ENCODE measurements at places on chromosomes 11 and 22. TPM values are rescaled to one million over a fixed set of nuclear protein-coding genes. Genes with fewer than 3 reads are reported as not detected.

GRCh38 chr11:75809991-75810390 is 5.0 kb upstream of the UVRAG start:
- no peak for DNase-seq
- no peaks in the 10 kb centered on the region for H3K36me3 ChIP-seq

DNA sequence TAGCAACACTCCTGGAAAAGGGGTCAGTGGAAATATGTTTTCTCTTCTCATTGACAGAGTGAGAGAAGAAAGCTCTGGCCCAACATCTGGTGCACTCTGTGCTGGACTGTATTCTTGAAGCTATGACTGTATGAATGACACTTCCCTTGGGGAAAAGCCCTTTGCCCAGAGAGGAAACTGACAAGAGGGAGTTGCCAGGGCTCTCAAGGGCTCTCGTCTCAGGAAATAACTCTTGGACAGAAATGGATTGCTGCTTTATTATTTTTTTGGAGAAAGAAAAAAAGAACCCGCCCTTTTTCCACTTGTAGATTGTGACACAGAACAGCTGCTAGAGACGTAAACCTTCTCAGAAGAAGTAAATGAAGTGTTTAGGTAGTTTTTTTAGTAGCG is 11.4 kb downstream of the ETS1 start:
- DNase-seq, result peak; percentile 82
- H3K4me3 ChIP-seq, result no peak overlapping the region
- no peaks in the 10 kb centered on the region for H3K27me3 ChIP-seq

Gene TMPRSS6
- not detected for total RNA-seq

GRCh38 chr11:22199243-22199642 is 6.4 kb downstream of the ANO5 start:
- DNase-seq, result no peak
- peaks cover 3% of the 10 kb centered on the region for H3K27me3 ChIP-seq

Gene TNNT3
- 34.6 TPM for total RNA-seq

GRCh38 chr11:10844796-10845195 is 13.1 kb downstream of the ZBED5 start:
- no peak for DNase-seq
- no peak overlapping the region for H3K4me3 ChIP-seq
- peak overlapping the region; percentile 5 for H3K27ac ChIP-seq
- no peaks in the 10 kb centered on the region for H3K4me1 ChIP-seq

Gene FTH1
- 4,360 TPM for total RNA-seq

DNA sequence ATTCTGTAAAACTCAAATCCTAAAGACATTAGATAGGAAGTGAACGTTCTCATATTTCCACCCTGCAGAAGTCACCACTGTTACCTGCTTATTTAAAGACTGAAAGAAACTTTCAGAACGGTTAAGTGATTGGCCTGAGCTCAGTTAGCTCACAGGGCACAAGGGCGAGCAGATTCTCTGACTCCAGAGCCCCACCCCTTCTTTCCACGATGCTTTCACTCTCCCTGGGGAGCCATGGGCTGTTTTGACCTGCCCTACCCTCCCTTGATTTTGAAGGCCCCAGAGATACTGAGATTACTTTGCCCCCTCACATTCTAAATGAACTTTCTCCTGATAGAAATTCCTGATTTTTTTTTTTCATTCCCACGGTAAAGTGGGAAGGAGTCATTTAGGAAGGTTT is 33.9 kb downstream of the ARHGAP1 start:
- peak overlapping the region; percentile 77 for H3K27ac ChIP-seq
- peak; percentile 57 for DNase-seq
- H3K4me1 ChIP-seq, result peaks cover 44% of the 10 kb centered on the region

Gene SSTR3
- total RNA-seq, result not detected

DNA sequence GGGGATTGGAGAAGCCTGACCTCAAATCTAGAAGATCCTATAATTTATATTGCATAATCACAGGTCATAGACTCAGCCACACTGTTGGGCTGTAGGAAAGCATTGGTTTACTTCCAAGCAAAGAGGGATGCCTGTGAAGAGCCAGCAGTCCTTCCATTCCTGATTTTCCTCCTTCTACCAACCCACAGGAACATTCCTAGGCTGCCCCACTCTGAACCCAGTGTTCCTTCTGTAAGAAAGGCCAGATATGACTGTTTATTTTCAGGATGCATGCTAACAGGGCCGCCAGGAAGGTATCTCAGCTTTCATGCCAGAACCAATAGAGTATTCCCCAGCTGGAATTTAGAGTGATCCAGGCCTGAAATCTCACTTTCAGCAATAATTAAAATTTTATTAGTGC is 197.1 kb downstream of the ETS1 start:
- DNase-seq, result no peak
- no peaks in the 10 kb centered on the region for H3K27me3 ChIP-seq
- no peaks in the 10 kb centered on the region for H3K36me3 ChIP-seq
- H3K27ac ChIP-seq, result no peak overlapping the region

GRCh38 chr22:19798891-19799293 is 38.3 kb downstream of the TBX1 start:
- H3K27ac ChIP-seq, result no peak overlapping the region
- no peak for DNase-seq
- H3K27me3 ChIP-seq, result no peaks in the 10 kb centered on the region
- H3K4me1 ChIP-seq, result no peaks in the 10 kb centered on the region
- no peaks in the 10 kb centered on the region for H3K36me3 ChIP-seq
- no peak overlapping the region for H3K4me3 ChIP-seq

DNA sequence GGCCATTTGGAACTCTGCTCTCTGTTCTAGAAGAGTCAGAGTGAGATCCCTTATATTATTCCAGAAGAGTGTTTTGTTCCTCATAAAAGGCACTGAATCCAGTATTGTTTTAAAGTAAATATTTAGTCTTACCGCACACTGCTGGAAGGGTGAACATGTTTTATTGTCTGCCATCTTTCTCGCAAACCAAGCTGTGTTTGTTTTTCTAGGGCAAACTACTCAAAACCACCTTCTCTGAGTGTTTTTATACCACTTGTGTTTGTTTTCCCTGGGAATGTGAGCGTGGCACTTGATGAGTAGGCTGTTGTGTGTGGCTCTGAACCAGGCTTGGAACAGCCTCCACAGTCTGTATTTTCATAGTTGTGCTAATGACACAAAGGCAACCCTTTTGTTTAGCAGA is 89.8 kb downstream of the DBX1 start:
- H3K4me1 ChIP-seq, result no peaks in the 10 kb centered on the region
- H3K27ac ChIP-seq, result no peak overlapping the region
- DNase-seq, result no peak
- no peaks in the 10 kb centered on the region for H3K27me3 ChIP-seq
- no peaks in the 10 kb centered on the region for H3K36me3 ChIP-seq

GRCh38 chr11:128520888-128521681 is 66.3 kb downstream of the ETS1 start:
- no peaks in the 10 kb centered on the region for H3K27me3 ChIP-seq
- peaks cover 17% of the 10 kb centered on the region for H3K4me1 ChIP-seq
- H3K4me3 ChIP-seq, result peak overlapping the region; percentile 81
- H3K36me3 ChIP-seq, result peaks cover 5% of the 10 kb centered on the region

DNA sequence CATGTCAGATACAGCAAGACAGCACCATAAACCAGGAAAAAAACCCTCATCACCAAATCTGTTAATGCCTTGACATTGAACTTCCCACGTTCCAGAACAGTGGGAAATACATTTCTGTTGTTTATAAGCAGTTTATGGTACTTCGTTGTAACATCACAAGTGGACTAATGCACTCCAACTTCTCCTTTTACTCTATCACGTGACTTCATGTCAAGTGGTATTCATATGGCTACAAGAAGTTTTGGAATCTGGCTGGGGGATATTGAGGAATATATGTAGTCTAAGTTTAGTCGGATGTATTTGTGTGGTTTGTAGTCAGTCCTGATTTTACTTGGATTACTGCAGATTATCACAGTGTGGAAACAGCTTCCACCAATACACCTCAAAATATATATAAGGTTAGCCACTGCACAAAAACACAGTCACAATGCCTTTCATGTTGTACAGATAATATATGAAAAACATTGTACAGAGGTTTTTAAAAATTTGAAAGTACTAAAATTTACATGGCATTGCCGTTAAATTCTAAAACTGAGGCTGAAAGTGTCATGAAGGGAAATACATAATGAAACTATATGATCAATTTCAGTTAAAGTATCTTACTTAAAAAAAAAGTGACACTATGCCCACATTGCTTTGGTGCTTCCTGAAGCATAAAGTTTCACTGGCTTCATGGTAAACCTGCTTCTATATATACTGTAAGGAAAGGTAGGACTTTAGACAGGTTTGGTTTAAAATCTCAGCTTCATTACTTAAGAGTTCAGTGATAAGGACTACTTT is 134.1 kb downstream of the CASP12 start:
- H3K4me3 ChIP-seq, result no peak overlapping the region
- no peaks in the 10 kb centered on the region for H3K27me3 ChIP-seq
- no peaks in the 10 kb centered on the region for H3K36me3 ChIP-seq
- H3K4me1 ChIP-seq, result no peaks in the 10 kb centered on the region
- DNase-seq, result no peak

DNA sequence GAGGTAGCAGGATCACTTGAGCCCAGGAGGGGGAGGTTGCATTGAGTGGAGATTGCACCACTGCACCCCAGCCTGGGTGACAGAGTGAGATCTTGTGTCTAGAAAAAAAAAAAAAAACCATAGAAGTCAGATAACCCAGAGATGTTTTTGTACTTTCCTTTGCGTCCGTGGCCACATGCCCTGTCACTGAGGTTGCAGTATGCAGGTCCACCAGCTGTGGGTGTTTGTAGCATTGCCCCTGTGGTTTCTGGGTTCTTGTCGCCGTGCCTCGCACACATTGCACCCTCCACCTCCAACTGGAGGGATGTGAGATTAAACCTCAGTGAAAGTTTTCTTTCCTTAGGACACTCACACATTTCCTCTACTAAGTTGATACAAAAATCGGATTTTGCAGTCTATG is 70.3 kb downstream of the TNRC6B start:
- peaks cover 19% of the 10 kb centered on the region for H3K4me1 ChIP-seq
- no peak for DNase-seq
- peaks cover 37% of the 10 kb centered on the region for H3K36me3 ChIP-seq
- H3K27ac ChIP-seq, result no peak overlapping the region
- no peak overlapping the region for H3K4me3 ChIP-seq
- H3K27me3 ChIP-seq, result no peaks in the 10 kb centered on the region

- H3K27me3 ChIP-seq, result peaks cover 37% of the 10 kb centered on the region
- no peak overlapping the region for H3K4me3 ChIP-seq
- H3K4me1 ChIP-seq, result no peaks in the 10 kb centered on the region
These were observed 30.3 kb upstream of the FJX1 start for GRCh38 chr11:35587972-35588371.

- H3K4me1 ChIP-seq, result no peaks in the 10 kb centered on the region
- peaks cover 22% of the 10 kb centered on the region for H3K27me3 ChIP-seq
- no peak for DNase-seq
- no peak overlapping the region for H3K4me3 ChIP-seq
- H3K36me3 ChIP-seq, result no peaks in the 10 kb centered on the region
- no peak overlapping the region for H3K27ac ChIP-seq
These were observed 100.3 kb upstream of the CLPB start for GRCh38 chr11:72534371-72535193.

DNA sequence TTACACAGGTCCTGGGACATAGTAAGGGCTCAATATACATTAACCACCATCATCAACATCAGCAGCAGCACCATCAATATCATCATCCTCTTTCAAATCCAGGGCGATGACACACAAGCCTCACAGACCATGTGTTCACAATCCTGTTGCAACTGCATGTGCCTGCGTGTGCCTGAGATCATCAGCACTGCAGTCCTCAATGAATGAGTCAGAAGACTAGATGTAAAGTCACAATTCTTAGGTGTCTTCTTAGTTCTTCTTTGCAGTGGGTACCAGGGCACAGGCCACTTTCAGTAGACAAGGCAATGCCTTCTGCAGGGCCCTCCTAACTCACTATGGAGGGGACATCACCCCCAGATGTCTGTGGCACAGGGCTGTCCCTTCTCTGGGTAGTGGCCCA is 111.1 kb downstream of the MYO18B start:
- H3K27me3 ChIP-seq, result peaks cover 3% of the 10 kb centered on the region
- H3K27ac ChIP-seq, result no peak overlapping the region
- H3K4me1 ChIP-seq, result no peaks in the 10 kb centered on the region
- no peak for DNase-seq
- peaks cover 44% of the 10 kb centered on the region for H3K36me3 ChIP-seq
